Psoas muscle (tissue), 8 donors: ENCODE measurements at places on chromosomes 1 and 21. TPM values are rescaled to one million over a fixed set of nuclear protein-coding genes. Genes with fewer than 3 reads are reported as not detected.

The FAAH gene
- total RNA-seq: 7.3 TPM

GRCh38 chr1:103265551-103265950 lies 157.2 kb upstream of the COL11A1 start:
- DNase-seq: no peak

The SLC22A15 gene
- 0.39 TPM for total RNA-seq

- DNase-seq: no peak
Observed at GRCh38 chr1:157975228-157975950, 18.1 kb upstream of the KIRREL1 start.

DNA sequence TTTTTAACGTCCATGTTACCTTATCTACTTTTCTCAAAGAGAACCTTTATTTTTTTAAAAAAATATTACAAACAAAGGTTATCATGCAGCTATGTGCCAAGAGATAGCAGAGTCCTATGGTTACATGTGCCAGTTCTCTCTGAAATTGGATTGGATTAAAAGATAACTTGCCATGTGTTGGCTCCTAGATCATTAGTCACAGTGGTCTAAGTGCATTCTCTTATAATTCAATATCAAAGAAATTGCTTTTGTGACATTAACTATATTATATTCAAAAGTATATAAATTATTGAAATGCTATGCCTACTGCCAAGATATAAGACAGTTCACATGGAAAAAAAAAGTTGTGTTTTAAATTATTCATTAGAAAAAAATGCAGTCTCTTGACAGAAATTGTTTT lies 494.2 kb downstream of the NEGR1 start:
- no peak for DNase-seq

GRCh38 chr1:210311726-210312493 lies 16.8 kb upstream of the HHAT start:
- no peak for DNase-seq

DNA sequence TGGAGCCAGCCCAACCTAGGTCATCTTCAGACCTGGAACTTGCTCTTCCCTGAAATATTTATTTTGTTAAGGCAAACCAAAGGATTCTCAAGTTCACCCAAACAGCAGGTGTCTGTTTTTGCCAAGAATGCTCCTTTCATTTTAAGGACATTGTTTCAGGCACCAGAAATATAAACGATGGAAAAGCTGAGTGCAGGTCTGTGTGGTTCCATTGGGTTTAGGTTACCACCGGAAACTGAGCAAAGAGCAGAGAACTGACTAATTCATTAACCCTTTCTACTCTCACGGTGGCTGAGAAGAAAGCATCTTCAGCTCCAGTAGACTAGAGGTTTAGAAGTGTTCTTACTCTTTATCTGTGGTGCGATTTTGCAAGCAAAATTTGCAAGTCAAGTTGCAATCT lies 38.0 kb upstream of the ZC3H11B start:
- DNase-seq: no peak
